ENCODE measurements at places on chromosomes 11 and 22.

DNA sequence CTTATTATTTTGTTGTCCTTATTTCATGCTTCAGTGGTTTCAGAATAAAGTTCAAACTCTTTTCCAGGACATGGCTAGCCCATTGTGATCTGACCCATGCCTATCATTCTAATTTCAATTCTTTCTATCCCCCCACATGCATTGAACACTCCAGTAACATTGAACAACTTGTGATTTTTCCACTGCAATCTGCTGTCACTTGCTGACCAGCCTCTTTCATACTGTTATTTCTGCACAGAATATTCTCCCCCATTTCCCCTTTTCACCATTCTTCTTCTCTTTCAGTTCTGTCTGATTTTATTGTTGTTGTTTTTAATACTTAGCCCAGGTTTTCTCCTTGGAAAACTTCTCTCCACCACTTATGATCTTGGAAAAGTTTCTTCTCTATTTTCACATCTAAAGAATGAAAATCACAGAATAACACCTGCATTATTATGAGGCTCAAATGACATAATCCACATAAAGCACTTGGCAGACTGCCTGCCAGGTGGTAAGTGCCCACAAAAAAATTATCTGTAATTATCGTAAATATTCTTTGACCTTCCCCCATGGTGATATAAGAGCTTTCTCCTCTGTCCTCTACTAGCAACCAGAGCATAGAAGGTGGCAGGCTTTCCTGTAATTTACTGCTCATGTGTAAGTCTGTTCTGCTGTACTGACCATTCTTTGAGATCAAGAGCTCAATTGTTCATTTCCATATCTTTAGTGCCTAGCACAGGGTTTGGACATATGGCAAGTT lies 51.9 kb upstream of the EED start:
- no peak for DNase-seq

GRCh38 chr11:72743321-72744221 lies 8.6 kb downstream of the ARAP1 start:
- no peak for DNase-seq

DNA sequence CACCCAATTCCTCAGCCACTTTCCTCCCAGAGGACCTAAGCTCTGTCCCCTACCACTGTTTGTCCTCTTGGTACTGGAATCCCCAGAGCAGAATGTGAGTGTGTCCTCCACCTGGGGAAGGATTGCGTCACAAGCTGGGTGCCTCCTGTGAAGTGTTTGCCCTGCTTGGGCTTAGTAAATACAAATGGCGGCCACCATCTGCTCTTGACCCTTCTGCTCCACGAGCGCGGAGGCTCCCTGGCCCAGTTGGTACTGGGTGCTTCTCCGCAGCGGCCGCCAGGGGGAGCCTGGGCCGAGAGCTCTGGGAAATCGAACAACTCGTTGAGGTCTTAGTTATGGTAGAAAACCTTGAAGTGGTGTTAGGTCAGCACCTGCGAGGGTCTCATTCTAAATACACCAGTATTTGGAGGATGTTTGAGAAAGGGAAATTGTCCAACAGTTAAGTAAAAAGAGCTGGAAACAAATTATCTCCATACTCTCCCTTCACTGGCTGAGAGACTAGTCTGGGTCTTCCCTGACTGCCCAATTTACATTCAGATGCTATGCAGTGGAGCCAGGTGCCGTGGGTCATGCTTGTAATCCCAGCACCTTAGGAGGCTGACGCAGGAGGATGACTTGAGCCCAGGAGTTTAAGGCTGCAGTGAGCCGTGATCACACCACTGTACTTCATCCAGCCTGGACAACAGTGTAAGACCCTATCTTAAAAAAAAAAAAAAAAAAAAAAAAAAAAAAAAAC lies 74.6 kb upstream of the TEAD1 start:
- DNase-seq = no peak

GRCh38 chr22:19174106-19175025 lies 4.2 kb downstream of the SLC25A1 start:
- DNase-seq = no peak

GRCh38 chr22:25382762-25383161 lies 163.3 kb downstream of the CRYBB2 start:
- no peak for DNase-seq

- DNase-seq = no peak
These were observed 17.2 kb downstream of the TESMIN start for GRCh38 chr11:68734111-68734510.

- no peak for DNase-seq
These were observed 1.6 kb downstream of the C1QTNF5 start for GRCh38 chr11:119338965-119339588.

DNA sequence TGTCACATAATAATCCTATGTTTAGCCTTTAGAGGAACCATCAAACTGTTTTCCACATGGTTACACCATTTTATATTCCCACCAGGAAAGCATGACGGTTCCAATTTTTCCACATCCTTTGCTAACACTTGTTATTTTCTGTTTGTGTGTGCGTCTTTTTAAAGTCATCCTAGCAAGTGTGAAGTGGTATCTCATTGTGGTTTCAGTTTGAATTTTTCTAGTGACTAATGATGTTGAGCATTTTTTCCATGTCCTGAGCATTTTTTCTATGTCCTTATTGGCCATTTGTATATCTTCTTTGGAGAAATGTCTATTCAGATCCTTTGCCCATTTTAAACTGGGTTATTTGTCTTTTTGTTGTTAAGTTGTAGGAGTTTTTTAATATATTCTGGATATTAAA lies 53.7 kb upstream of the DEPDC7 start:
- peak; percentile 5 for DNase-seq

DNA sequence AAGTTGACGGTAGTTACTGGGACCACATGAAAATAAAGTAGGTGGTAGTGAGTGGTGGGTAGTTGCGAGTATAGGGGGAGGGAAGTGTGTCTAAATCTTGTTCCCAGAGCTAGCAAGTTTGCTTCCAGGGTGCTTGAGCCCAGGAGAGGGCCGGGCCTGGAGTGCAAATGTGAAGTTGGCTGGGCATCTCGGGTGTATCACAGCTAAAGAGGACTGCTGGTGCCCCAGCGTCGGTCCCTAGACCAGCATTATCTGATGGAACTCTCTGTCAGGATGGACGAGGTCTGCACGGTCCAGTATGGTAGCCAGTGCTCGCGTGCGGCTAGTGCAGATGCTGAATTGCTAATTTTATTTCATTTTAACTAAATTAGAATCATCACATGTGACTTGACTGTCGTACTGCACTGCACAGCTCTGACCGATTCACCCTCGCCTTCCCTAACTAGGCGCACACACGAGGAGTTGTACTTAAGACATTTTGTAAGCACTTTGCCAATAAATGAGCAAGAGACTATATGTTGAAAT lies 75.4 kb downstream of the ARHGAP8 start:
- no peak for DNase-seq

GRCh38 chr22:50621356-50621880 lies 6.5 kb downstream of the ARSA start:
- DNase-seq = no peak

GRCh38 chr22:37726241-37726887 lies 29.5 kb downstream of the TRIOBP start:
- DNase-seq = no peak

GRCh38 chr22:44292521-44292920 lies 20.2 kb downstream of the SHISAL1 start:
- DNase-seq = no peak

DNA sequence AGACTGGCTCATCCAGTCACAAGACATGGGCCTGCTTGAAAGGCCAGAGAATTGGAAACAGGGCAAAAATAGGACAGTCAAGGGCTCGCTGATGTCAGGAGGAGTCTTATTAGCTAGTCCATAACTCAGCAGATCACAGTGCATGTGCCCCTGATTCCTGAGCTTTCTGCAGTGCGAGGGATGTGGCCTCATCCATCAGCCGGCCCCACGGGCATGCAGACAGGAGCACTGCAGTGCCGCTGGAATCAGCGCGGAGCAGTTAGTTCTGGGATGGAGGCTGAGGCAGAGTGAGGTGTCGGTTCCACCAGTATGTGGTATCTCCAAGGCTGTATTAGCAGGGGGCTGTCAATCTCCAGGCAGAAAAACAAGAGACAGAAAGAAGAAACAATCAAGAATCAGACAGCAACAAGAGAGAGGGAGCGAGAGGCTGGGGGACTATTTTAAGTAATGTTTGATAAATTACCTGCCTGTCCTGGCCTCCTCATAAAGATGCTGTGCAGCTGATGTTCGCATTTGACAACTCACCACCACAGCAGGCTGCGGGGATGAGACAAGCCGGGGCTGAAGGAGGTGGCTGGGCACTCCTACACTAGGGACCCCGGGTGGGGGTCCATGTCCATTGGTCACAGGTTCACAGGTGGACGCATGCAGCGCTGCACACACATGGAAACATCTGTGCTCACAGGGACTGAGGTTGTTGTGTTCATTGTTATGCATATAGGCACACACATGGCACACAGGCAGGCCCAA lies 167.2 kb downstream of the TRIM29 start:
- no peak for DNase-seq

GRCh38 chr11:3890014-3890413 lies 34.5 kb downstream of the STIM1 start:
- no peak for DNase-seq

DNA sequence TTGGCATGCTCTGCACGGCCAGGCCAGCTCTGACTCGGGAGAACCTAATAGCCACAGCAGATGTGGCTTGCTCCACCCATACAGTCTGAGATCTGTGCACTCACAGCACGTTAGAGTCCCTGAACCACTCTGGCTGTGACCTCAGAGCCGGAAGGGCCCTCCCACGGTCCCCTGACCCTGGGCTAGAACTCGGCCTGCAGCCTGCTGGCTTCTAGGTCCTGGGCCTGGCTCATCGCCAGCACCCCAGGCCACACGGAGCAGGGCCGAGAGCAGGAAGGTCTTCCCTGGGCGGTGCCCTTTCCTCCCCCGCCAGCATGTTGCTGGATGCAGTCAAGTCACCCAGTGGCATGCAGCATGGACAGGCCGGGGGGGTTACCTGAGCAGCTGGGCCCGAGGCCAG lies 35.3 kb upstream of the TTLL12 start:
- no peak for DNase-seq

DNA sequence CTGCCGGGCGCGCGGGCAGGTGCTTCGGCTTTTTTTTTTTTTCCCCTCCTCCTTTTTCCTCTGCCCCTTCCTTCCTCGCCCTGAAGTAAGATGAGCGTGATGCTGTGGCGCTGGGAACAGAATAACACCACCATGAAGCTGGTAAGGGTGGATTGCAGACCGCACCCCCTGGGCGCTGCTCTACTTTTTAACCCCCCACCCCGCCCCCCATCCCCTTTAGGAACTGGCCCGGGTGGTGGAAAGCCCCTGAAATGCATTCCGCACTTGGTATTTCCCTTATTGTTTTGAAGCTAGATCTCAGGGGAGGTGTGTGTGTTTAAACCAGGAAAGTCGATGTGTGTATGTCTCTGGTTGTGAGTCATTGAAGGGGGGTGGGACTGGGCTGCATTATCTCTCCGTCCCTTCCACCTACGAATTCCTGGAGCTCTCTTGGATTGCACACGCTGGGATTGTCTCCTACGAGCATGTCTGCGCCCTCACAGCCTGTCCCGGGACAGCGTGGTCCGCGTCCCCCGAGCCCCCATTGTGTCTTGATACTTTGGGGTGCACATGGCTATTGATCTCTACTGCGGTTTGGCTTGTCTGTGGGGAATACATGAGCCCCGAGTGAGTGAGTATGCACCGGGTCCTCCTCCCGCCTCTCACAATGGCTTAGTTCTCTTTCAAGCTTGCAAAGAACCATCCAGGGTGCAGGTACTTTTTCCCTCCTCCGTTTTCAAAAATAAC lies 64.9 kb downstream of the NAV2 start:
- no peak for DNase-seq

DNA sequence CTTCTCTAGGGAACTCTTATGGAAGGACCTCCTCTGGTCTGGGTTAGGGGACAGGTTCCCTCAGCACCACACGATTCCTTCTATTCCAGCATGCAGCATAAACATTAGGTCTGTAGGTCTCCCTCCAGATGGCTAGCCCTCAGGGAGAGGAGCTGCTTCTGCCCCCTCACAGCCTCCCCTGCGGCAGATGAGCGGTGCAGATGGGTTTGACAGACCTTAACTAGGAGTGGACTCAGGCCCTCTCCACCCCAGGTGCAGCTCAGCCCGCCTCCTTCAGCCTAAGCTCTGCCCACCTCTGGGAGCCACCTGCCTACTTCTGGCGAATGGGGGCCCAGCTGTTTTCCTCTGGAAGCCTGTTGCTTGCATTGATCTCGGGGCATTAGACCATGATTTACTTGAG lies 55.7 kb upstream of the EIF3D start:
- no peak for DNase-seq

DNA sequence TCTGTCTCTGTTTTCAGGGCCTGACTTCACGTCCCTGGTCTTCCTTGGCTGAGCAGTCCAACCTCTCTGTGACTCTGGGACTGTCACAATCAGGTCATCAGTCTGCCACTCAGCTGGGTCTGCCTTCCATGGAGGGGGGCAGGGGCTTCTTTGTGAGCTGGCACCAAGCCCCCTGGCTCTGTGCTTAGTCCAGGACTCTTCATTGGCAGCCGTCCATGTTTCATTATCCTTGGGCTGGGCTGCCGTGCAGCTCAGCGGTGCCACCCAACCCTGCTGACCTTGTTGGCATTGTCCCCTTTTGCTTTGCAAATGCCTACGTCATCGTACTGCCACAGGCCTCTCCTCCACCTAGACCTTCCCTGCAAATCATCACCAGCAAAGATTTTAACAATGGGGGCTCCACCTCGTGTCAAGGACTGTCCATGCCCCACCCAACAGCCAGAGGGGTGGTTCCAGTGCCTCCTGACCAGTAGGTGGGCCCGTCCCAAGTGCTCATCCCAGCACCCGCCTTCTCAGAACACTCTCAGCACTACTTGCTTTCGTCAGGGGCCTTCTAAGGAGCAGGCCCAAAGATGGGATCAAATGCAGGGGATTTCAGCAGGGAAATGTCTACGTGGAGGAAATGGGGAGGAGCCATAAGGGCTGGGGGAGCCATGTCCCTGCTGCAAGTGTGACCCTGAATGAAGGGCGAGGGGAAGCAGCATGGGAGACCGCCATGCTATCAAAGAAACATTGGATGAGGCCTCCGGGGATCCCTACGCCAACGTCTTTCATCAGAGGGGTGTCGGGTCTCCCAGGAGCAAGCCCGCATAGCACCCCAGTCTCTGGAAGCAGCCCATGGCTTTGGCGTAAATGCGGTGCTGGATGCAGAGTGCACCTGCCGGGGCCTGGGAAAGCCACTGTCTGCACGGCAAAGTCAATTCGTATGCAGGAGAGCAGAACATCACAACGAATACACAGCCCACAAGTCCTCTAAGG lies 18.2 kb downstream of the KRTAP5-6 start:
- no peak for DNase-seq

DNA sequence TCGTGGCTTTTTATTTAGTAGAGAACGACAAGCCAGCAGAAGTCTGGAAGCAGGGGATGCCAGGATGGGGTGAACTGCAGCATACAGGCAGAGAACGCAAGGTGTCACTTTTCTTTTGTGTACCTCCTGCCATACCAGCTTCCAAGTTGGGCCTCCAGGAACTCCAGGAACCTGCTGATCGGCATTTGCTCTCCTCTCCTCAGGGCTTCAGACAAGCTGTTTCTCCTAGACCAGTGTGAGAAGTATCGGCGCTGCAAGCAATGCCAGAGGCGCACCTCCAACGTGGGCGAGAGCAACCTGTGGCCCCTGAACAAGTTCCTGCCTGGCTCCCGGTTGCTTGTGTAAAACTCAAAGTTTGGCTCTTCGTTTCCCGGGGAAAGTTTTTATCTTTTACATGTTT lies 47.7 kb downstream of the CCDC81 start:
- no peak for DNase-seq

Measured in BJ (cell line).